Foreskin keratinocyte (primary cell): ENCODE measurements at places on chromosomes 16 and 17. TPM values are rescaled to one million over a fixed set of nuclear protein-coding genes. Genes with fewer than 3 reads are reported as not detected.

CNGB1 gene
- total RNA-seq, result 0.14 and 0.25 TPM in 2 replicates

DNA sequence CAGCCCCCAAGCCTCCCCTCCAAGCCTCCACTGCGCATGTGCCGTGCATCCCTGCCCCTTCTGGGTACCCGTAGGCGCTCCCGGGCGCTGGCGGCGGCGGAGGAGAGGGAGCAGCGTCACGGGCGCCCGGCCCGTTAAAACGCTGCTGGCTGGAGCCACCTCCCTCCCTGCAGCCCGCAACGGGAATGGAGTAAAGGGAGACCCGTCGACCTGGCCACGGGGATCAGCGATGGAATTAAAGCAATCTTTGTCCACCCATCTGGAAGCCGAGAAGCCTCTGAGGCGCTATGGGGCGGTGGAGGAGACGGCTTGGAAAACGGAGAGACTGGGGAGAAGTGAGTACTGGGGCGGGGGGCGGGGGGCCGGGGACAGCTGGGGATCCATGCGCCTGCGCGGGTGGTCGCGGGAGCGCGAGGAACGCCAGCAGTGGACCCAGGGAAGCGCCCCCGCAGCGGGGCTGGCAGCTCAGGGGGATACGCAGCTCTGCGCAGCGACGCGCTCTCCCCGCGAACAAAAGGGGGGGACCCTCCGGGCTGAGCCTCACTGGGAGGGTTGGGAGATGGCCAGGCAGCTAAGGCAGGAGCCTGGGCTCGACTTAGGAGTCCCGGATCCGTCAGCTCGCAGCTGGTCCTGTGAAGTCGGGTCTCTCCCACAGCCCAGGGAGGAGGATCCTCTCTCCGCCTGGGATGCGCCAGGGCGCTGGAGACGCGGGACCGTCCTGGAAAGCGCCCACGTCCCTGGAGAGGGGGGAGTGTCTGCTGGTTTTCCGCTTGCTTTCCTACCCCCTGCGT lies at the start of gene BMERB1:
Gene BMERB1, plus strand, starts transcription at position 164 of the 791 bp plus-strand sequence. Its CDS starts 66 bp downstream, at position 230.
- DNase-seq, result peak; percentile 23

DNA sequence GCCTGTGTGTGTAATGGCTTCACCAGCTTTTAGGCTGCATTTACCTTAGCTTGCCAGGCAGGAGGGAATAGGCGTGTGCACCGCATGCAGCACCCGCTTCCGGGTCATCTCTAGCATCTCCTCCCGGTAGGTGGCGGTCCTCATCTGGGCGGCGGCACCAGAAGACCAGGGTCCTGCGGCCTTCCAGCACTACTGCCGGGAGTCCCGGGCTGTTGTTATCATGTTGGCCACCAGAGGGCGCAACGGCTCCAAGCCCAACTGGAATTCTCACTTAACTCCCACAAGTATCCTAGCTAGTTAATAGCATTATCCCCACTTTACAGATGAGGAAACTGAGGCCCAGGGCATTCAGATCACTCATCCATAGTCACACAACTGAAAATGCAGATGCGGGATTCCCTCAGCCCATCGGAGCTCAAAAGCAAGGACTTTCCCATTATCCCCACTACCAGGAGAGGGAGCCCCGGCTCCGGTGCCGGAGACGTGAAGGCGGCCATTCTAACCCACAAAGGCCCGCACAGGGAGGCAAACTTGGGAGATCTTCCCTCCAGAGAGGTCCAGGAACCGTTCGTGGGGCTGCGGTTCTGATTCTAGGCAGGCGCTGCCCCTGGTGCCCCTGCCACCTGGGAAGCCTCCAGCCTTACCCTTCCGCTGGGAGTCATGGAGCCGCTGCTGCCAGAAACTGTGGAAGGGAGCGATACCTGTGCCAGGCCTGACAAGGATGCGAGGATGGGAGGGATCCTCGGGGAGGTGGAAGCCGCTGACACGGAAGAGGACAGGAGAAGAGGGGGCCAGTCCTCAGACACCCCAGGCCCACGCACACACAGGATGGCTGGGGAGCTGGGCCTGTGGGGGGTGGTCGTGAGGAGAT lies 23.9 kb downstream of the LGALS9 start:
- peak; percentile 13 for DNase-seq

HSD11B2 gene
- total RNA-seq, result 0.78 and 1.1 TPM in 2 replicates

DNA sequence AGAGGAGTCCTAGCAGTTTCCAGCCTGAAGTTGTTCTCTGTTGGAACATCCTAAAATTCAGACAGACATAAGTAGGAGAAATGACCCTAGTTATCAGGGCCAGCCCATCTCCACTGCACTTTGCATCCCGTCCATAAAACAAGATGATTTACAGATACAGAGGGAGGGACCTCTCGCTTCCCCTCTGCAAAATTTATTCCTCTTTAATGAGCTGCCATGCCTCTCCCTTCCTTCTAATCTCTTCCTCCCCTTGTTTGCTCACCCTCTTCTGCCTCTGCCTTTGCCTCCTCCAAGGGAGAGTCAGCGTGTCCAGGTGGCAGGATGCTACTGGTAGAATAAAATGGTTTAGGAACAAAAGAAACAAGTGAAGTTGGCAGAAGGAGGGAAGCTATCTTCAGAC lies 351.3 kb downstream of the SOX9 start:
- no peak for DNase-seq

UMOD gene
- not detected in 2 replicates for total RNA-seq

GLP2R gene
- total RNA-seq, result not detected in 2 replicates

DNA sequence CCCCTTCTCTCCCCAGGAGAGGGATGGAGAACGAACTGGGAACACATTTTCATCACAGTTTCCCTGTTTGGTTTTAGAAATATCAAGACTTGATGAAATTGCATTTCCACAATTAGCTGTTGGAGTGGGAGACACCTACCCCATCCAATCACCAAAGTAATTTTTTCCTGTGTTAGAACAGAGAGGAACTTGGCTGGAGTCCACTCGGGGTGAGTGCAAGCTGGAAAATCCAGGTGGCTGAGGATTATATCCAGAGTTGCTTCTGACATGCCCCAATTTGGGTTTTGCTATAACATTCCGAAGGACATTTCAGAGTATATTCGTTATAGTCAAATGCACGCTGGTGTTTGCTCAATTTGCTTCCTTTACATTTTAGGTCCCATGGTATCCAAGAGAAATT lies 231.8 kb downstream of the C16orf95 start:
- no peak for DNase-seq

- no peak for DNase-seq
Observed at GRCh38 chr16:85441189-85441889, 171.8 kb upstream of the GSE1 start.

DNA sequence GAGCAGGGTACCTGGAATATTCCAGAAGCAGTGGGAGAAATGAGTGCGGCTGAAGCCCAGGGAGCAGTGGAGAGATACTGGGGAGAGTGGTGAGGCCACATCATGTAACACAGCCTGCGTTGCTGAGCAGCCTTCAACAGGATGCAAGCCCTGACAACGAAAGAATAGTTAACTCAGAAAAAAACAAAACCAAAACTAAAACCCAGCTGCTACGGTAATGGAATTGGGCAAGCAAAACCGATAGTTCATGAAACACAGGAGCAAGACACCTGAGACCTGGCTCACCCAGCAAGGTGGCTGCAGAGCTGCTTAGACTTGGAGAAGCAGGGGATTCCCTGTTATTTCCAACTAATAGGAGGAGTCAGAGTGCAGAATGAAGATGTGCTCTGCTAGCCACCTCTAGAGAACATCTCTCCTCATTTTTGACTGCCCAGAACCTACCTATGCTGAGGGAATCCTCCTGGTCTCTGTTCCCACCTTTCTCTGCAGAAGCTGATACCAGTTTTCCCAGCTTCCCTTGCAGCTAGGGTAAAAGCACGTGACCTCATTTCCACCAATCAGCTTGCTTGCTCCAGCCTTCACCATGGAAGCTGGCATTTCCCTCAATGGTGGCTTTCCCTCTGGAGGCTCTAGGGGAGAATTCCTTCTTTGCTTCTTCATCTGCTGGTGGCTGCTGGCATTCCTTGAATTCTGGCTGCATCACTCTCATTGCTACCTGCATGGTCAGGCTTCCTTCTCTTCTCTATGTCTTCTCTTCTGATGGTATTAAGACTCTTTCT lies 59.4 kb upstream of the XYLT1 start:
- no peak for DNase-seq

CCL1 gene
- not detected in 2 replicates for total RNA-seq

CCL11 gene
- not detected in 2 replicates for total RNA-seq

- no peak for DNase-seq
Observed at GRCh38 chr17:66692421-66692690, 142.6 kb upstream of the CACNG5 start.

DNA sequence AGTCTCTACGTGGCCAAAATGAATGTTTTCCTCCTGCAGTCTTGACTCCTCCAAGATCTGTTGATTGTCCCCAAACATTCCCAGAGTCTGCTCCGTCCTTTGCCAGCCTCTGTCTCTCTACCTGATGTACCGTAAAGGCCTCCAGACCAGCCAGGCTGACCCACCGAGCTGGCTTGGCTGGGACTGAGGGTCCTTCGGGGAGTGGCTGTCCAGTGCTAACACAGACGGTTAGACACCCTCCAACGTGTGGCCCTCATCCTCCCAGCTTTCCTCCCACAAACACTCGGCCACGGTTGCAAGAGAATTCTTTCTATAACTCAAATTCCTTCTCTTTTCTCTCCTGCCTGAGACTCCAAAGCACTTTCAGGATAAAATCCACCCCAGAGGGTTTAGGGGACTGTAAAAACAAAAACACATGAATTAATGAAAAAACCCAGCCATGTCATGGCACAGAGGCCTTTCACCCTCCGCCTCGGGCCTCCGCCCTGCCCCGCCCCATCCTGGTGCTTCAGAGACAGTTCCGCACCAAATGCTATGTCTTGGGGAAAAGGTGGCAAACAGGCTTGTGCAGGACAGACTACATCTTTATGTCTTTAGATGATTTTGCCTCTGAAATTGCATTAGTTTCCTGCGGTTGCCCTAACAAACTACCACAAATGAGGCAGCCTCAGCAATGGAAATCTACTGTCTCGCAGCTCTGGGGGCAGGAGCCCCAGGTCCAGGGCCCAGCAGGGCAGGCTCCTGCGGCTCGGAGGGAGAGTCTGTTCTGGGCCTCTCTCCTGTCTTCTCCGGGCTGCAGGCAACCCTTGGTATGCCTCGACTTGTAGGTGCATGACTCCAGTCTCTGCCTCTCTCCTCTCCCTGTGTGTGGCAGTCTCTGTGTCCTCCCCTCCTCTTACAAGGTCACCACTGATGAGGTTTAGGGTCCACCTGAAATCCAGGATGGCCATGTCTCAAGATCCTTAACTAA lies 72.5 kb upstream of the CBX4 start:
- DNase-seq, result no peak

- DNase-seq, result no peak
Observed at GRCh38 chr16:16032271-16032979, 83.0 kb downstream of the ABCC1 start.

DNA sequence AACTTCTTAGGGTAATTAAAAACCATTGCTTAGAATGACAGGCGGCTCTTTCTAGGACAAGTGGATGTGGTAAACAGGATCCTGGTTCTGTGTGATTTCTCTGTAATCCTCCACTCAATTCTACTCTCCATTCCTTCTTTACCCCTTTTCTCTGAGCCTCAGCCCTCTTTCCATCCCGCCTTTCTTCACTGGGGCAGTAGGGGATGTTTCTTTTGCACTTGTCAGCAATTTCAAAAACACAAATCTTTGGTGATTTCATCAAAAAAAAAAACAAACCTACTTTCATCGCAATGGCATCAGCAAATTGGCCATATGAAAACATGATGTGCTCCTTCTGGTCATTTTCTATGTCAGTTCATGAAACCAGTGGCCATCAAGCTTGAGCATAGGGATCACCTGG lies 104.6 kb downstream of the CDK5R1 start:
- no peak for DNase-seq

CCDC92B gene
- total RNA-seq, result 0.07 TPM in 1 of 2 replicates, not detected in the other

MYO15B gene
- 0.67 and 0.75 TPM in 2 replicates for total RNA-seq

- no peak for DNase-seq
Observed at GRCh38 chr16:70551788-70552187, 28.2 kb downstream of the SF3B3 start.

DNA sequence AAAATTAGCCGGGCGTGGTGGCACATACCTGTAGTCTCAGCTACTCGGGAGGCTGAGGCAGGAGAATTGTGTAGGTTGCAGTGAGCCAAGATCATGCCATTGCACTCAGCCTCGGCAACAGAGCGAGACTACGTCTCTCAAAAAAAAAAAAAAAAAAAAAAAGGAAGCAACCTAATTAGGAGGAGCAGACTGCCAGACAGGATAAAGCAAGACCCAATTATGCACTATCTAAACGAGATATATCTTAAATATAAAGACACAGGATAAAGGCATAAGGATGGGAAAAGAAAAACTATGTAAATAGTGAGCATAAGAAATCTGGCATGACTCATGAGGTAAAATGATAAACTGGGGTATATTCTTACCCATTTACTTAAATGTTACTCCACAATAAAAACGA lies 4.9 kb downstream of the TXNDC11 start:
- DNase-seq, result no peak

DNA sequence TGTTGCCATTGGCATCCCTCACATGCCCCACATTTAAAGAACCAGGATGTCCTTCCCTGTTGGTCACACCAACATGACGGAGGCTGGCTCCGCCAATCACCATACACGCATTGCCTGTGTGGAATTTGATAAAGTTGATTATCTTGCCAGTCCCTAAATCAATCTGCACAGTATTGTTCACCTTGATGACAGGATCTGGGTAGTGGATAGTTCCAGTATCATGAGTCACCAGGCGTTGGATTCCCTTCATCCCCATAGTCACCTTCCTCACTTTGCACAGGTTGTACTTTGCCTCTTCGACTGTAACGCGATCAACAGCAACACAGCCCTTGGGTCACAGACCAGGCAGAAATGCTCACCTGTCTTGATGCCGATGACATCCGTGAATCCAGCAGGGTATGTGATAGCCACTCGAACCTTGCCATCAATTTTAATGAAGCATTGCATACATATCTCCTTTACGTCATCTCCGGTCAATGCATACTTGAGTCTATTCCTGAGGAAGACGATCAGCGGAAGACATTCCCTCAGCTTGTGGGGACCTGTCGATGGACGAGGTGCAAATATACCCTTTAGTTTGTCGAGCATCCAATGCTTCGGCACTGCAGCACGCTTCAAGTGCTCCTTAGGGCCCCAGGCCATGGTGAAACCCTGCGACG lies 14.2 kb downstream of the CTRB2 start:
- DNase-seq, result peak; percentile 79

SLC52A1 gene
- 0.71 and 0.85 TPM in 2 replicates for total RNA-seq

- no peak for DNase-seq
Observed at GRCh38 chr16:48405907-48406306, 20.7 kb upstream of the SIAH1 start.

- no peak for DNase-seq
Observed at GRCh38 chr17:917941-918740, 61.4 kb downstream of the NXN start.

- no peak for DNase-seq
Observed at GRCh38 chr16:70605283-70605657, 41.1 kb upstream of the IL34 start.

GNAO1 gene
- total RNA-seq, result 0.07 and 0.24 TPM in 2 replicates

- DNase-seq, result no peak
Observed at GRCh38 chr17:74439691-74440567, 8.0 kb downstream of the GPRC5C start.

KRTAP2-2 gene
- not detected in 2 replicates for total RNA-seq

- no peak for DNase-seq
Observed at GRCh38 chr16:73143576-73144422, 95.9 kb upstream of the ZFHX3 start.
